ENCODE measurements at places on chromosomes 12 and 14. TPM values are rescaled to one million over a fixed set of nuclear protein-coding genes. Genes with fewer than 3 reads are reported as not detected.

ADCY4 gene
- not detected for total RNA-seq

ANKS1B gene
- 0.63 TPM for total RNA-seq

RASSF3 gene
- 30.0 TPM for total RNA-seq

COX8C gene
- not detected for total RNA-seq

PROX2 gene
- total RNA-seq = not detected

P2RX2 gene
- total RNA-seq = not detected

ITGB7 gene
- total RNA-seq = 0.63 TPM

MGAT2 gene
- 50.2 TPM for total RNA-seq

PTHLH gene
- 17.9 TPM for total RNA-seq

ALDH6A1 gene
- 2.3 TPM for total RNA-seq

All from A549 treated with GW870086 at 1 μM for 4 hours (cell line).